T-helper 17 cell (primary cell): ENCODE measurements at places on chromosomes 12 and 14.

DNA sequence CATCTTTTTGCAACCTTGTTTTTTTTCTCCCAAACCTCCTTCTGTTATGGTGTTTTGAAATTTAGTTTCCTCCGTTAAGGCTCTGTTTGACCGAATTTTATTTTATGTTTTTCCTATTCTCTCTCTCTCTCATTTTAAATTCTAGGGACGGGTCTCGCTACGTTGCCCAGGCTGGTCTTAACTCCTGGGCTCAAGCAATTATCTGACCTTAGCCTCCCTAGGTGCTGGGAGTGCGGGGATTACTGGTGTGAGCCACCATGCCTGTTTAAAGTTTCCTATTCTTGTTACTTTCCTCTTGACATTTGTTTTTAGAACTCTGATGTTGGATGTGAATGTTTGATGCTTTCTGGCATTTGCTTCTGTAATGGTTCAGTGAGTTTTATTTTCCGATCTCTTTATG is 1.0 kb downstream of the ZC3H14 start:
- DNase-seq = no peak

DNA sequence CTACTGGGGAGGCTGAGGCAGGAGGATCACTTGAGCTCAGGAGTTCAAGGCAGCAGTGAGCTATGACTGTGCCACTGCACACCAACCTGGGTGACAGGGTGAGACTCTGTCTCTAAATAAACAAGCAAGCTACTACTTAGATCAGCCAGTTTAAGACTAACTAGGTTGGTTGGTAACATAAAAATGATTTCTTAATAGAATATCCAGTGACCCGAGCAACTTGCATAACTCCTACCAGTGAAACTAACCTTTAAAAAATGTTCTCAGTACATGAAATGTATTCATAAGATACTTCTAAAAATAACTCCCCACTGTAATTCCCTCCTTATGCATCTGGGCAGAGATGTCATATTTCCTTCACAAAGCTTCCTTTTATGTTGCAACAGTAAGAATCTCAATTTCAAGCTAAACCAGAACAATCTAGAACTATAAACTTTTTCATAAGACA is 15.9 kb downstream of the TAOK3 start:
- DNase-seq = no peak

DNA sequence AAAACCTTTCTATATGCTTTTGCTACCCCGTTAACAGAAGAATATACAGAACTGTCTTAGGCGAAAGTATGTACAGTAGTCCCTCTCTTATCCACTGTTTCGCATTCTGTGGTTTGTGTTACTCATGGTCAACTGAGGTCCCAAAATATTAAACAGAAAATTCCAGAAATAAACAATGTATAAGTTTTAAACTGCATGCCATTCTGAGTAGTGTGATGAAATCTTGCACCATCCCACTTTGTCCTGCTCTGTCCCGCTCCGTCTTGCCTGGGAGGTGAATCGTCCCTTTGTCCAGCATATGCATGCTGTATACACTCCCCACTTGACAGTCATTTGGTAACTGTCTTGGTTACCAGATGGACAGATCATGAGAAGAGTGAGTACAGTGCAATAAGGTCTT is 70.1 kb upstream of the STRN3 start:
- no peak for DNase-seq

GRCh38 chr12:113364698-113365097 is 6.3 kb downstream of the PLBD2 start:
- no peak for DNase-seq

- no peak for DNase-seq
Observed at GRCh38 chr14:51847489-51847796, 13.0 kb upstream of the GNG2 start.

GRCh38 chr12:106119301-106119700 is 19.5 kb downstream of the NUAK1 start:
- DNase-seq = no peak

DNA sequence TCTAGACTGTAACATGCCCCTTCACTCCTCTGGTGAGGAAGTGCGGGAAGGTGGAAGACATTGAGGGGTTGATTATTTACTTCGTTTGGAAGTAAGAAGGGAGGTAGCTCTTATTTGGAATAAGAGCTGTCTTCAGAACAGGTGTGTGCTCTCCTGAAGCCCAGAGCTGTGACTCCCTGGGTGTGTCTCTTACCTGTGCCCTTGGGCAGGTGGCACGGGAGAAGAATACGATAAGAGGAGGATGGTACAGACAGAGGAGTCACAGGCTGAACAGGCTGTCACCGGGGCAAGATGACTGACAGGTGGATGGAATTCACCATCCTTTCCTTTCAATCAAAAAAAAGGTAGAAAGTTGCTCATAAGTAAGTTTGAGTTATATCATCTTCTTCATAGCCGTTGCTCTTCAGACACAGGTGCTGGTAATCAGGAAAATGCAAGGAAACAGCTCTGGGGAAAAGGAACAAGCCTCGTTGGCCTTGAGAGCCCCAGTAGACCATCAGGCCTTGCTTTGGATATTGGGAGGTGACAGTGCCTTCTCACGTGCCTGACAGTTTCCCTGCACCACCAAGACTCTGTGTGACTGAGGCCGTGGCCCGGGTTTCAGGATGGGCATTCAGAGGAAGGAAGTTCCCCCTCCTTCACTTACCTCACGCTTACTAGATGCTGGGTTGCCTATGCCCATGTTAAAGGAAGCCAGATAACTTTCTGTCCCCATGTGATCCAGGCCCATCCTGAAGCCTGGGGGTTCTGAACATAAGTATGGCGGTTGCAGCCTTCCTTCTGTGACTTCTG is 120.4 kb downstream of the ETV6 start:
- no peak for DNase-seq

- DNase-seq = no peak
Observed at GRCh38 chr14:94203473-94204210, 29.5 kb downstream of the PPP4R4 start.

DNA sequence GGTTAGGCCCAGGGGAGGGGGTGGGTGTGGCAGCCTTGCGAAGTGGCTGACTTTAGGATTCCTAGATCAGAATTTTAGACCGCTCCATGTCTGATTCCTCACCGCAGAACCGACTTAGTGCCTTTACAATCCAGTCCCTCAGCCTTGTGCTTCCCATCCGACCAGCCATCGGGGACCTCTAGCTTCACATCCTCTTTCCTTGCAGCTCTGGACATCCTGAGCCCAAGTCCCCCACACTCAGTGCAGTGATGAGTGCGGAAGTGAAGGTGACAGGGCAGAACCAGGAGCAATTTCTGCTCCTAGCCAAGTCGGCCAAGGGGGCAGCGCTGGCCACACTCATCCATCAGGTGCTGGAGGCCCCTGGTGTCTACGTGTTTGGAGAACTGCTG is 557 bp downstream of the COPS7A start:
- DNase-seq = no peak

- no peak for DNase-seq
Observed at GRCh38 chr14:63292805-63293204, 25.9 kb downstream of the GPHB5 start.

DNA sequence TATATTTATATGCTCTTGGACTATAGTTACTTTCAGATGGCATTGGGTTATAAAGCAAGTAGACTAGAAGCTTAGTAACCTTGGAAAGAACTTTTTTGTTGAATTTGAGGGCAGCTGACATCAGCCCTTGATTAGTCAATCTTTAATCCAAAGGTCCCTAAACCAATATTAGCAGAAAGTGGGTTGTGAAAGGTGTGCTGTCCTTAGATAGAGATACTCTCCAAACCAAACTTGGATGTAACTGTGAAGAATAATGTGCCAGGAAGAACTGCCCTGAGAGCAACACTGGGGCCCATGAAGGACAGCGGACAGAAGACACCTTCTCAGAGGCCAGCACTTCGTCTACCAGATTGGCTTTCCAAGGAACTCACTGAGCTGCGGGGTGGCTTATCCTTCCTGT is 10.6 kb downstream of the CD163 start:
- DNase-seq = no peak

DNA sequence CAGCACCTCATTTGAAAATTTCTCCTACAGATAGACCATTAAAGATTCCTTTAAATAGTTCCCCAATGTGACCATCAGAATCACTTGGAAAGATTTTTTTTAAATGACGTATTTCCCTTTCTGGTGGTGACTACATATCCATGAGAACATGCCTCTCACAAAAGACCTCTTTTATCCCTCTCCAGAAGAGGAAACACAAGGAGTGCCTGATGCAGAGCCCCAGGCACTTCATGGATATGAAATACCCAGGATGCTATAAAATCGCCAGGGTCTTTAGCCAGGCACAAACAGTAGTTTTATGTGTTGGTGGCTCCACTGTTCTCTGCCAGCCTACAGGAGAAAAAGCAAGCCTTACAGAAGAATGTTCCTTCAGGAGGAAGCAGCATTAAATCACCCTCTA is 97.1 kb downstream of the ETNK1 start:
- DNase-seq = no peak

DNA sequence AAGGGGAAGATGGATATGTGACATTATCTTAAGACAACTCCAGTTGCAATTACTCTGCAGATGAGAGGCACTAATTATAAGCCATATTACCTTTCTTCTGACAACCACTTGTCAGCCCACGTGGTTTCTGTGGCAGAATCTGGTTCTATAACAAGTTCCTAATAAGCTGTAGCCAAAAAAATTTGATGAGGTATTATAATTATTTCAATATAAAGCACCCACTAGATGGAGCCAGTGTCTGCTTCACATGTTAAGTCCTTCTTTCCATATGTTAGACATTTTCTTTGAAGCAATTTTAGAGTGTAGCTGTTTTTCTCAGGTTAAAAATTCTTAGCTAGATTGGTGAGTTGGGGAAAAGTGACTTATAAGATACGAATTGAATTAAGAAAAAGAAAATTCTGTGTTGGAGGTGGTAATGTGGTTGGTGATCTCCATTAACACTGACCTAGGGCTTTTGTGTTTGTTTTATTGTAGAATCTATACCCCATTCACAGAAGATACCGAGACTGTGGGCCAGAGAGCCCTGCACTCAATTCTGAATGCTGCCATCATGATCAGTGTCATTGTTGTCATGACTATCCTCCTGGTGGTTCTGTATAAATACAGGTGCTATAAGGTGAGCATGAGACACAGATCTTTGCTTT is 36.9 kb downstream of the PSEN1 start:
- no peak for DNase-seq

GRCh38 chr14:29817767-29818405 is 109.8 kb downstream of the PRKD1 start:
- DNase-seq = no peak

GRCh38 chr12:67182551-67182950 is 86.6 kb upstream of the CAND1 start:
- no peak for DNase-seq

GRCh38 chr12:22353615-22354325 is 19.3 kb upstream of the ST8SIA1 start:
- no peak for DNase-seq

GRCh38 chr14:27013678-27014077 is 415.8 kb upstream of the NOVA1 start:
- DNase-seq = no peak

DNA sequence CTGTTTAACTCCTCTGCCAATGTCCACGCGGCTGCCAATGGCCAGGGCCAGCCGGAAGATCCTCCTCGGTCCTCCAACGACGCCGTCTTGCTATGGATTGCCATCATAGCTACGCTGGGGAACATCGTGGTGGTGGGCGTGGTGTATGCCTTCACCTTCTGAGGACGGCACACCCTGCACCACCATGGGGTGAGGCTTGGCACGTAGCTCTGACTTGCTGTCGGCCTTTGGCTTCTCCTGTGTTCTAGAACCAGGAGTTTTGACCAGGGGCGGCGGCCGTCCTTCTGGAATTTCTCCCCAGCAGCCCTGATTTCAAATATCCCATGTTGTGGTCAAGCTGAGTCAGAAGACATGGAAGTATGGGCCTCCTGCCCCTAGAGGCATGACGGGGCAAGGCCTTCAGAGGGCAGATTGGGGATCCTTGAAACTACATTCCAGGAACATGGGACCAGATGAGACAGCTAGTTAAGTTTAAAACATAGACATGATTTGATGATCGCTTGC is 47.5 kb downstream of the C14orf132 start:
- DNase-seq = no peak

- DNase-seq = no peak
Observed at GRCh38 chr14:85118274-85118673, 411.7 kb upstream of the FLRT2 start.

- no peak for DNase-seq
Observed at GRCh38 chr12:101243074-101243473, 33.0 kb upstream of the SLC5A8 start.

DNA sequence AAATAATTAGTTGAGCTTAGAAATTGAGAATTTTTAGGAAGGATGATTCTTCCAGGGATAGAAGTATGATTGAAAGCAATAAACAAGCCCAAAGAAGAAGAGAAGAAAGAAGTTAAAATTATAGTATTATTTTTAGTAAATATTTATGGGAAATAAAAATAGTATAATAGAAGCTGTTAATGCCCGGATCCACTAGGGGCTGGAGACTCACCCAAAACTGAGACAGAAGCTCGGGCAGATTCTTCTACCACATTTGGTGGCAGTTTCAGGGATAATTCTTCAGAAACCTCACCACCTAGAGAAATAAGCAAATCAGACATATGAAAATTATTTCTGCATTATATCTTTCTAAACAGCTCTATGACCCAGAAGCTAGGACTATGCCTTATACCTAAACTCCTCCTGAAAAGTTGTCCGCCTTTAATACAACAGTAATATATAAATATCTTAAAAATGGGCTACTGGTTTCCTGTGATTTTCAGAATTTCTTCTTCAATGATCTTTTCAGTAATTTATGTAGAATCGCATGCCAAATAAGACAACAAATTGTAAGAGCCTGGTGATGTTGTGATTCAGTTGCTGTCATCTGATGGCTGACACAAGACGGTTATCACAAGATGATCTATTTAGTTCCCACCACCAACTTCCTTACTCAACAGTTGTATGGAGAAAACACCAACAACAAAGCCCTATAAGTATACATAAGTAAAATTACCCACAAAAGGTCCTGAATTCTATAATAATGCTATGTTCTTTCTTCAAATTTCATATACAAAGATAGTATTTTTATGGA is 35.6 kb downstream of the A2M start:
- DNase-seq = no peak

GRCh38 chr14:105059035-105059924 is 6.0 kb downstream of the GPR132 start:
- DNase-seq = no peak

GRCh38 chr12:52763991-52764390 is 13.2 kb downstream of the KRT76 start:
- DNase-seq = no peak

- no peak for DNase-seq
Observed at GRCh38 chr14:58942516-58942915, 246.0 kb upstream of the DAAM1 start.

GRCh38 chr12:81252228-81252627 is 174.3 kb downstream of the ACSS3 start:
- no peak for DNase-seq
